Naive thymus-derived CD8-positive, alpha-beta T cell (primary cell): ENCODE measurements at places on chromosomes 1 and 21. TPM values are rescaled to one million over a fixed set of nuclear protein-coding genes. Genes with fewer than 3 reads are reported as not detected.

GJA5 gene
- not detected for polyA plus RNA-seq

S100A1 gene
- not detected for polyA plus RNA-seq

GPR61 gene
- 1.1 TPM for polyA plus RNA-seq

PGLYRP3 gene
- polyA plus RNA-seq = not detected

FCRL1 gene
- polyA plus RNA-seq = 0.16 TPM

SGIP1 gene
- not detected for polyA plus RNA-seq

TSTD1 gene
- polyA plus RNA-seq = 412 TPM

FCMR gene
- 596 TPM for polyA plus RNA-seq

GNG4 gene
- polyA plus RNA-seq = not detected

GJC2 gene
- polyA plus RNA-seq = not detected

HEYL gene
- not detected for polyA plus RNA-seq

ANGPTL1 gene
- polyA plus RNA-seq = not detected

KIAA0319L gene
- polyA plus RNA-seq = 21.9 TPM

MASP2 gene
- polyA plus RNA-seq = not detected

TNFRSF25 gene
- 28.7 TPM for polyA plus RNA-seq

SHISA4 gene
- polyA plus RNA-seq = not detected

C1orf216 gene
- polyA plus RNA-seq = 8.1 TPM

TMEM200B gene
- 0.08 TPM for polyA plus RNA-seq

UBIAD1 gene
- 45.2 TPM for polyA plus RNA-seq

CFAP126 gene
- not detected for polyA plus RNA-seq

CORT gene
- polyA plus RNA-seq = 0.22 TPM

HES2 gene
- polyA plus RNA-seq = not detected

SPRR2B gene
- polyA plus RNA-seq = not detected

S100A7 gene
- polyA plus RNA-seq = not detected

S100A8 gene
- 1.0 TPM for polyA plus RNA-seq

DMAP1 gene
- 42.3 TPM for polyA plus RNA-seq
